ENCODE measurements at places on chromosomes 3 and 15.

- no peak for DNase-seq
These were observed 14.2 kb downstream of the RAB6B start for GRCh38 chr3:133881492-133881891.

GRCh38 chr15:60590935-60591495 is 112.1 kb upstream of the ICE2 start:
- DNase-seq, result no peak

- DNase-seq, result no peak
These were observed 51.6 kb downstream of the RAB11A start for GRCh38 chr15:65920825-65921309.

DNA sequence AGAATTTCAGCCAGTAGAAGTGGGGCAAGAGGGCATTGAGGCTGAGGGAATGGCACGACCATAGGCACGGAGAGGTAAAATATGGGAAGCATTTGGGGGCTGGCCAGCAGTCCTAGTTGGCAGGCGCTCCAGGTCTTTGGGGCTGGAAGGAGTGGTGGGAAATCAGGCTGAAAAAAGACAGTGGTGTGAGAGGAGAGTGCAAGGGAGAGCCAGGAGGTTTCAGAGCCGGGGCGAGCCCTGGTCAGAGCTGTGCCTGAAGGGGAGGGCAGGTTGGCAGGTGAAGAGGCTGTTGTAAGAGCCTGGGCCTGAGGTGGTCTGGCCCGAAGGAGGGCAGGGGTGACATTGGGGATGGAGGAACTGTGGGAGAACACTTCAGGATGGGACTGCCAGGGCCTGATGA is 1.6 kb upstream of the IDH3A start:
- DNase-seq, result no peak

- DNase-seq, result no peak
These were observed 84.0 kb upstream of the ACKR4 start for GRCh38 chr3:132513057-132513456.

DNA sequence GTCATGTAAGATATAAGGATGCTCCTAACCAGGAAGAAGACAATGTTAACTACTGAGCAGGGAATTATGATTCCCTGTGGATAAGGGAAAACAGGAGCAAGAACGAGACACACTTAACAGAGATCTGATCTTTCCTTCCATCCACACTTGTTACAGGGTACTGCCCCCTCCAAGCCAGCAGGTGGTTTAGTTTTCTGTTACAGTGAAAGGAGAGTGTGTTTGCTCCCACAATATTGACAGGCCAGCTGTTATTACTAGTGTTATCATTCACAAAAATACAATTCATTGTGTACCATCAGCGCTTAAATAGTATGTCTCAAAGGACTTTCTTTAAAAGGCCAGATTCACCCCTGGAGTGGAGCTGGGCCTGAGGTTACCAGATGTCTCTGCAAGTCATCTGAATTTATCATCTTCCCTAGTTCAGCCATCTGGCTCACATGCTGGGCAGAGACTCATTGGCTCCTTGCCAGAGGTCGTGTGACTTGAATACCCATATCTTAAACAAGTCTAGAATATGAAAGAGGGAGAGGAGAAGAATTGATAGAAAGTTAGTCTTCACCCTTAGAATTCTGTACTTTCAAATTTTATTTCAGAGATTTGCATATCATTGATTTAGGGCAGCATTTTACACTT is 16.8 kb upstream of the FMN1 start:
- DNase-seq, result no peak

DNA sequence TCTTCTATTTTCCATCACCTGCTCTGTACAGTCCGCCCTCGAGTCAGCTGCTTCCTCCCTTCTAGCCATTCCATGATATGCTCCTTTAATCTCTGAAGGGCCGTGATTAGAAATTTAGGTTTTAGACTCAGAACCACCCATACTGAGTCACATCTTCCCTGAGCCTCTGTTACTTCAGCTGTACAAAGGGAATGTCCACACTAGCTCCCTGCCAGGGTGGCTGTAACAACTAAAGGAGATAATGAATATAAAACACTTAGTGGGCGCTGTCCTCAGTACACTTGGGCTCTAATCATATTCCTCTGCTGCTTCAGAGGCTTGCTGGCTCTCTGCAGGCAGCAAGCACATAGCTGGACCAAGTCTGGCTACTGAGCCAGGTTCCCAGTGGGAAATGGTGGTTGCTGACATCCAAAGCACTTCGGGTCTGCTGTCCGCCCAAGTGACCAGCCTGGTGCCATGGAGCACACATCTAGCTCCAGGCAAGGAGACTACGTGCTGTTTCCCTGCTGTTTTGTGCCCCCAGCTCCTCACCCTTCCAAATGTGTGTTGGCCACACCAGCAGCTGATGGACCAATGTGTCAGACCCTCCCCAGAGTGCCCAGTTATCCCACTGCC is 901 bp upstream of the CHST14 start:
- DNase-seq, result no peak

DNA sequence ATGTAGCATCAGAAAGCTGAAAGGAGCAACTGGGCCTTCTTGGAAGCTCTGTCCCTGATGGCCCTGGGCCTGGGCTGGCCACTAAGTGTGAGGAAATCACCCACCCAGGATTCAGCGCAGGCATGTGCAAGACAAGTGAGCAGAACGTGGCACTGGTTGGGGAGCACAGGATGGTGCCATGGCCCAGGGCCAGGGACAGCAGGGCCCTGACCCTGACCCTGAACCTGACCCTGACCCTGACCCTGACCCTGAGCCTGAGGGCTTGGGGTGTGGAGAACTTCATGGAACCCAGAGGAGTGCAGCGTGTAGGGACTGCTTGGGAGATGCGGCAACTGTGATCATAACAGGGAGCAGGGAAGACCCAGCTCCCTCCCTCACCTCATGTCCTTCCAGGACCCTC is 5.9 kb upstream of the ALDH1L1 start:
- DNase-seq, result no peak

GRCh38 chr15:83556068-83556467 is 97.9 kb upstream of the ADAMTSL3 start:
- DNase-seq, result no peak

GRCh38 chr3:197495059-197495455 is 60.7 kb downstream of the BDH1 start:
- no peak for DNase-seq

DNA sequence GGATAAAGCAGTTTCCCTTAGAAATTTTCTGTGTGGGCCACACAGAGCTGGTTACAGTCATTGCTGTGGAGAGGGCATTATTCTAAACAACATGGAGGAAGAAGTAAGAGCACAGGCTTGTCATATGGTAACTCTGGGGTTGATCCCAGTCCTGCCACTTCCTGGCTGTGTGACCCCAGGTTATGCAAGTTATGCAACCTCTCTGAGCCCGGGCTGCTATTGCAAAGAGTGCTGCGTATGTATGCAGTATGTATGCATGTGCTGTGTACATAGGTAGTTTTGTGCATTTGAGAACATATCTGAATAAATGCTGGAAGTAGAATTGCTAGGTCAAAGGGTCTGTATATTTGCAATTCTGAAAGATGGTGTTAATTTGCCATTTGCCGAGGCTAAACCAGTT is 9.2 kb downstream of the SPSB4 start:
- no peak for DNase-seq

- DNase-seq, result no peak
These were observed 124.5 kb downstream of the CACNA1D start for GRCh38 chr3:53618936-53619335.

- no peak for DNase-seq
These were observed 16.9 kb upstream of the LRRC31 start for GRCh38 chr3:169886671-169887070.

DNA sequence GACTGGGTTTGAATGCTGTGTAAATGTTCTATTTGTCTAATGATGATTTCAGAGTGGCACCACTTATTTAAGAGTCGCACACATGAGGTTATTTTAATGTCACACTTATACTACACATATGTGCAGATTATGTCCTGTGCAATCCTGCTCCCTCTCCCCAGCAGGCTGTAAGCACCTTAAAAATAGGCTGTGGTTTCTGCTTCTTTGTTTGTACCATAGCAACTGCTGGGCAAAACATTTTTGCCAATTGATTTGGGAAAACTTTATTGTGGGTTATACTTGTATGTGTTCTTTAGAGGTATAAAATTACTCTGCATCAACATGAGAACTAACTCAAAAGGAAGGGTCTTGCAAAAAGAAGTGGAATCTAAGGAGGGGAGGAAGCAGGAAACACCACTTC is 318.5 kb downstream of the NTRK3 start:
- no peak for DNase-seq

Measured in cortex of kidney (tissue), 1 donor.